ENCODE measurements at places on chromosomes 13 and 19.

DNA sequence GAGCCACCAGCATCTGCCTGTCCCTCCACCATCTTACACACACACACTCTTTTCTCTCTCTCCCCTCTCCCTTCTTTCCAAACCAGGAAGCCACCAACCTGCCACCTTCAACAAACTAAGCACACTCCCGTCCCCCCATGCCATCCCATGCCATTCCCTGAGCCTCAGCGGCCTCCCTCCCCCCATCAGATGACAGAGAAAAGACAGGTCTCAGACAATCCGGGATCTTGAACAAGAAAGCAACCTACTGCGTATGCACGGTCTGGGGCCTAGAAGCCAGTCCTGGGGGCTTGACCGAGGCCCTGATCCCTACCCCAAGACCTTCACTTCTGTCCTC is 19.4 kb downstream of the AKT2 start:
- no peak for DNase-seq

DNA sequence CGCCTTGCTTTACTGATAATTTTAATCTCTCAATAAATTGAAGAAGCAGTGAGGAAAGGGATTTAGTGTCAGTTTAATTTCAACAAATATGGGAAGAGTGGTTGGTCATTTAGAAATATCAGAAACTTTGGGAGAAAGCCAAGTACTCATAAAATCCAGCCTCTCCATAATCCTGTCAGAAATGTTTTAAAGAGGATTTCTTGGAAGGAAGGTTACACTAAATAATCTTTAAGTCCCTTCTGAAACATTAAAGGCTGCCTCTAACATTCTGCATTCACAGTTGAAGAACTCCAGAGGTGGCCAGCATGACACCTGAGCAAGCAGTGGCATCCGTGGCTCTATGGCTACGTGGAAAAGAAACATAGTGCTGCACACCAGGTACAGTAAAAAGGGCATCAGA is 378.5 kb downstream of the ENOX1 start:
- no peak for DNase-seq

DNA sequence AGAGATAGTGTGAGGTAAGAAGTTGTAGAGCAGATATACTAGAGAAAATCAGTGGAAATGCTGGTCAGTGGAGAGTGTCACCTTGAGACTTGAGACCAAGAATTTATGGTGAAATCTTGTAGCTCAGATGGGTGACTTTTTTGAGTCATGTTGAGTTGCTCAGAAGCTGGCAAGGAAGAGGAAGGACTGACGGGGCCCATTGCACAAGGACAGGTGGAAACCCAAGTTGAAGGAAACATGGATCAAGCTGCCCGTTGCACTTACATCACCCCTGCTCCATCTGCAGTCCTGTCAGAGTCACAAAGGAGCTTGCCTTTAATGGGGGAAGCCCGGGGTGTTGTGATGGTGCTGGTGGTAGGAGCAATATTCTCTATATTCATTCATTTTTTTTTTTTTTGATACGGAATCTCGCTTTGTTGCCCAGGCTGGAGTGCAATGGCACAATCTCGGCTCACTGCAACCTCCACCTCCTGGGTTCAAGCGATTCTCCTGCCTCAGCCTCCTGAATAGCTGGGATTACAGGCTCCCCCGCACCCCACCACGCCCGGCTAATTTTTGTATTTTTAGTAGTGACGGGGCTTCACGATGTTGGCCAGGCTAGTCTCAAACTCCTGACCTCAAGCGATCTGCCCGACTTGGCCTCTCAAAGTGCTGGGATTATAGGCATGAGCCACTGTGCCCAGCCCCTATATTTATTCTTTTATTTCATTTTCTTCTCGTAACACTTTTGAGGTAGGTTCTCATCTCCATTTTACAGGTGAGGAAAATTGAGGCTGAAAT is 27.4 kb downstream of the UBAC2 start:
- no peak for DNase-seq

DNA sequence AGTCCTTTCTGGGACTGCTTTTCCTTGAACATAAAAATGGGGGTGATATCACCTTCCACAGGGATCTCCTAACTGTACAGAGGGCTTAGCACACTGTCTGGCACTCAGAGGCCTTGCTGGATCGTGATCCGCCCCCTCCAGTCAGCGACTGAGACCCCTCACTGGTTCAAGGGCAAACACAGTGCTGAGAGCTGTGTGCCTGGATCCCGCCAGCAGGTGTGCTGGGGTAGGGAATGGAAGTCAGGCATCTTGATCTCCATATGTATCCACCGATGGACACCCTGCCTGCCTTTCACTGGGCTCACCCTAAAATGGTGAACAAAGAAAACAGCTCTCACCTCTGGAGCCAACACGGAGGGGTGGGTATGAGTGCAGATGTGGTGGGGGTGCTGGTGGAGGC is 64.3 kb downstream of the IRS2 start:
- DNase-seq: no peak

- no peak for DNase-seq
Measured at GRCh38 chr19:3204646-3205275, 19.0 kb downstream of the NCLN start.

DNA sequence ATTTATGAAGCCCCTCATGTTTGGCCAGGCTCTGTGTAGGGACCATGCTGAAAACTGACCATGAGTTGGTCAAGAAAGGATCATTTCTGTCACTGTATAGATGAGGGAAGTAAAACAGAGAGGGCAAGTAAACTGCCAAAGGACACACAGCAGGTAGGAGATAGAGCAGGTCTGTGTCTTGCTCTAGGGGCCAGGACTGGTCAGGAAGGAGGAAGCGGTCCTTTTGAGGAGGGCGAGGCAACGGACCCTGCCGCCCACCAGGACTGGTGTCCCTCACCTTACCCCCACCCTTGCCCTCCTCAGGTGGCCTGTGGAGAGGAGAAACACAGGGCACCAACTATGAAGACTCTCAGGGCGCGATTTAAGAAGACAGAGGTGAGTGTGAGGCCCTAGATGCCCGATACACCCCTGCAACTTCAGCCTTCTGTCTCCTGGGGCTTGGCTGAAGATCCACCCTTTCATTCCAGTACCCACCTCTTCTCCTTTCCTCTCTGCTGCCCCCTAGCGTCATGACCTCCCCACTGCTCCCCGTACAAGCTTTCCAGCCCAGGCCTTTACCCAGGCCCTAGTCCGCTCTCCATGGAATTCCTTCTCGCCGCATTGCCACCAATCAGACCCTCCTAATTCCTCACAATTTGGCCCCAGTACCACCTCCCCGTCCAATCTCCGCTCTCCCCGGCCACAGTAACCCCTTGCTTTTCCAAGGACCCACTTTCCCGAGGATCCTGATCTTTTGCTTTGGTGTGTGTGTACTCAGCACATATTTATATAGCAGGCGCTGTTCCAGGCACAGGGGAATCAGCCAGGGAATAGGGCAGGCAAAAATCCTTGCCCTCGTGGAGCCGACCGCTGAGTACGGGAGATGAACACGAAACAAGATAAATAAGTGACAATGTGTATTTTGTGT is 3.9 kb downstream of the ANKRD24 start:
- DNase-seq: peak; percentile 34
